ENCODE measurements at places on chromosomes 12 and 14.
A peak's percentile ranks its signal among the peaks of the same experiment; 100 is the strongest.

- DNase-seq = peak; percentile 54
Measured at GRCh38 chr14:104650057-104650980, 39.1 kb upstream of the INF2 start.

DNA sequence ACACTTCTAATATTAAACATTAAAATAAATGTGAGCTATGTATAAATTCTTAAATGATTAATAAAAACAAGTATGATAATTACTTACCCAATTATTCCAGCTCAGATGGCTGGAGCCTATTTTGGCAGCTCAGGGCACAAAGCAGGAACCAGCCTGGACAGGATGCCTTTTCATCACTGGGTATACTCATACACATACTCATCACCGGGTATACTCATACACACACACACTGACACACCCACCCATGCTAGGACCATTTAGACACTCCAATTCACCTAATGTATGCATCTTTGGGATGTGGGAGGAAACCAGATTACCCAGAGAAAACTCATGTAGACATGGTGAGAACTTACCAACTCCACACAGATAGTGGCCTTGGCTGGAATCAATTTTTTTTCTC lies 57.9 kb upstream of the CNOT2 start:
- no peak for DNase-seq

DNA sequence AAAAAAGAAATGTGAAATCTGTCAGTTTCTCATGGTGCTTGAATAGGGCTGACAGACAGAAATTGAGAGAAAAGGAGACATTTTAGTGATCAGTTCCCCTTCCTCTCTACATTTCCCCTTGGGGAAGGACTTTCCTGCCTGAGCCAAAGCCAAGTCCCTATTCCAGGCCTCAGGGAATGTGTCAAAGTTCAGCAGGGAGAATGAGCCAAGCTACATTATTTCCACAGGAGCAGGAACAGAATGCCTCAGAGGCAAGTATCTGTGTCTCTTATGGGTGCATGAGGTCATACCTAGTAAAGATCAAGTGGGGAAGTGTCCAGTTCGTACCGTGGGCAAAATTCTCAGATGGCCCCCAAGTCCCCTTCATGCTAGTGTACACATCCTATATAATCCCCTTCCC lies 68.6 kb downstream of the IQSEC3 start:
- no peak for DNase-seq

- DNase-seq = peak; percentile 64
Measured at GRCh38 chr12:89960011-89960507, 251.4 kb upstream of the ATP2B1 start.

DNA sequence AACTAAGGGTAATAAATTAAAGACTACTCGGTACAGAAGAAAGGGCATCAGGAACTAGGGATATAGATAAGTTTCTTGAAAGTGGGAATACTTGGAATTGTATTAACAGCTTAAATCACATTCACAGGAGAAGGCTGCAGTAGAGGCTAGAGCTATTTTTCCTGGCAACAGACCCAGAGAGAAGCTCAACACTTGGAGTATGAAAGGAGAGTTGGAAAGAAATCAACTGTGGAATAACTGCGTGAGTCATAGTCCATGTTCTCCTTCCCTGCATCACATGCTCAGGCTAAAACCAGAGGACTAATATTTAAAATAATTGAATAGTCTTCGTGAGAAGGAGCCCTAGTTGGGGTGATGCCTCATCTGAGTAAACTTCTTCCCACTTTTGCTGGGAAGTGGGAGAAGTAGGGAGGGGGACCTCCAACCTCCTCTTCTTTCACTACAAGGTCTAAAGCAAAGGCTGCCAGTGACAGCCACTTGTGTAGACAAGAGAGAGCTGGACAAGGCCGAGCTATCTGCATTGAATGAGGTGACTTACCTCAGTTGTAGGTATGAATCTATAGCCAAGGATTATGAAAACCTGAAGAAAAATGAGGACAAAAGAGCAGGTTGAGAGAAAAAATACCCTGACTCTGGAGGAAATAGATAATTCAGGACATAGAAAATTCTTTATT lies 32.7 kb downstream of the DYRK2 start:
- no peak for DNase-seq

GRCh38 chr14:36915081-36915480 lies 253.4 kb downstream of the PAX9 start:
- DNase-seq = no peak

GRCh38 chr12:50546441-50547318 lies 41.9 kb downstream of the DIP2B start:
- DNase-seq = no peak

DNA sequence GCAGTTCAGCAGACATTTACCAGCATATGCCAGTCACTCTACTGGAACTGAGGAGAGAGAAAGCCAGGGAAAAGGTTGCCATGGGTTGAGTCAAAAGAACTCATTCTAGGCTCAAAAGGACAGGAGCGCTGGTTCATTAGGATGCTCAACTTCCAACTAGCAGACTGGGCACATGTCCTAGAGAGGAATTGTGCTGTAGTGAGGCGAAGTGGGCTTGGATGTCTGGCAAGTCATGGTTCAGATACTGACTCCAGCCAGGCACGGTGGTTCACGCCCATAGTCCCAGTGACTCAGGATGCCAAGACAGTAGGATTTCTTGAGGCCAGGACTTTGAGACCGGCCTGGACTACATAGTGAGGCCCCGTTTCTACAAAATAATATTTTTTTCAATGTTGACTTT lies 281.5 kb downstream of the CACNA1C start:
- DNase-seq = no peak

GRCh38 chr14:20631880-20632389 lies 9.6 kb downstream of the OR6S1 start:
- DNase-seq = no peak

DNA sequence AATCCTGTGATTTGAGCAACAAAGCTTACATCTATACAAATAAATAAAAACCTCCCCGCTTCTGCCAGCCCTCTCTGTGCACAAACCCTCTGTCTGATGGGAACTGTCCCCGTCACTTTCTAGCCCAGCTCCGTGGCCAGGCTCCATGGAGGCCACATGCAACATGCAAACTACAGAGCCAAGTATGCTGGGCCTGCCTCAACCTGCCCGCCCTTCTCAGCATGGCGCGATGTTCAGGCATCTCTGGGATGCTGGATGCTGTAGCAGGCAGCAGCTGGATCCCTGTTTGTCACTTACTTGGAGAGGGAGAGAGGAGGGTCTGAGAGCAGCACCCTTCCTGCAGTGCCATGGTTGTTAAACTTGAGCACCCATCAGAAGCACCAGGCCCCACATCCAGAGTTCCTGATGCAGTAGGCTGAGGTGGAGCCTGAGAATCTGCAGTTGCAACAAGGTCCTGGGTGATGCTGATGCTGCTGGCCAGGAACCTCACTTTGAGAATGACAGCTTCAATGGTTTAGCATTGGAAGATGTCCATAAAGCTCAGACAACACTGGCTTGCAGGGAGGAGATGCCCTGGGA lies 32.4 kb downstream of the CLMN start:
- DNase-seq = no peak

DNA sequence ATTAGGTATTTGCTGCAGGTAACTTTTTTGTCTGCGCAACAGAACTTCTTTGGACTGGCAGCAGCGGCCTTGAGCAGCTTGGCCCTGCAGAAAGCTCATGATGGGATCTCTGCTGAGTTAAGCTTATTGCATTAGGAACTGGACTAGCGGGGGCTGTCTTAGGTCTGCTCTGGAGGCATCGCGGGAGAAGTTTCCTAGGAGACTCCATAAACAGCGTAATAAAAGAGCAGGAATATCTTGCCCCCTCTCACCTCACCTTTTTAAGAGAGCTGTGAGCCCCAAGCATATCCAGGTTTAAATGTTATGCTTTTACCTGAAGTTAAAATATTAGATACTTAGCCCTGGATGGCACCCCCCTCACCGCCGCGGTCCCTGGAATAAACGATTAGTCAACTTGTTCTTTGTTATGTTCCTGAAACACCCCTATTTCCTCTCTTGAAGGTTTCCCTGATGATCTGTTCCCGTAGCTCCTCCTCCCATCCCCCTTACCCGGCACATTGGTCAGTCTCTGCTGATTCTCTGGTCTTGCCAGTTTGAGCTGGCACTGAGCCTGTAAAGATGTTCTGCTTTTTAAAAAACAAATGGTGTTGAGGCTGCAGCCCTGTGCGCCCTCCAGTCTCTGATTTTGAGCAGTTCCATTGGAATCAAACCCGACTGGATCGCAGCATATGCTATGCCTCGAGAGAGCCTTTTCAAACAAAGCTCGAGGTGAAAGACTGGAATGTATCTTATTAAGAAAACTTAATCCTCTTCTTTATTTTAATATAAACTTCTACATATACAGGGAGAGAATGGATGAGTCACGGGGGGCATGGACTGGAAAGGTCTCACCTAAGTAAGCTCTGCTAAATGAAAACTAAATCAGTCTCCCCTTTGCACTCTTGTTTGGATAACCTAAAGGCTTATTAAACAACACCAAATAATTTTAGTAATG lies 1.9 kb downstream of the MLXIP start:
- DNase-seq = no peak

DNA sequence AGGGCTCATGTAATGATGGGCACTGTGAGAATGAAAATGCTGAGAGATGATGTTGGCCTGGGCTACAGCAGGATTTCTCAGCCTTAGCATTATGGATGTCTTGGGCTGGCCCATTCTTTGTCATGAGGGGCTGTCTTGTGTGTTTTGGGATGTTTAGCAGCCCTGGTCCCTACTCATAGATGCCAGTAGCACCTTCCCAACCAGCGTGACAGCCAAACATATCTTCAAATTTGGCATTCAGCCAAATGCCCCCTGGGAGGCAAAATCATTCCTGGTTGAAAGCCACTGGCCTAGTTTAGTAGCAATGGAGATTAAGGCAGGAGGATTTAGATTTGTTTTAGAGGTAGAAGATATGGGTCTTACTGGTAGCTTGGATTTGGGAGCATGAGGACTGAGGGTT lies 26.6 kb downstream of the UBE3B start:
- DNase-seq = no peak

GRCh38 chr12:101407049-101407435 lies 530 bp downstream of the ARL1 start:
- DNase-seq = peak; percentile 1

- no peak for DNase-seq
Measured at GRCh38 chr12:38934078-38934584, 28.7 kb upstream of the CPNE8 start.

GRCh38 chr14:50964683-50965390 lies 20.6 kb upstream of the PYGL start:
- no peak for DNase-seq

- no peak for DNase-seq
Measured at GRCh38 chr14:66652525-66653106, 144.7 kb downstream of the GPHN start.

GRCh38 chr12:14968478-14968877 lies 4.4 kb upstream of the PDE6H start:
- no peak for DNase-seq
